ENCODE measurements at places on chromosomes 2 and 18.

DNA sequence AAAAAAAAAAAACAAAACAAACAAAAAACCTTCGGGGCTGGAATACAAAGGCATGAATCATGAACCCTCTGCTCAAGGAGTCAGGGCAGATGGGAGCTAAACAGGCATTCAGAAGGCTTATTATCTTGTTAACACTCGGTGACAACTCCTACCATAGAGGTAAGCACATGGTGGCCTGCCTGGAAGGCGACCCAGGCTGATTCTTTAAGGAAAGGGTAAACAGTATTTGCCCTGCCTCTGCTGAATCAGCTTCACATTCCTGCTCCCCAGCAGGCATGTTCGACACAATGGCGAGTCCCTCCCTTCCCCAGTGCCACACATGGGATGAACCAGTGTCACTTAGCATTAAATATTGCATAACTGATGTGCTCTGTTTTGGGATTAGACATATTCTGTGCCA is 191.9 kb downstream of the ARL4C start:
- no peak for DNase-seq

- no peak for DNase-seq
These were observed 422.3 kb upstream of the CELF4 start for GRCh38 chr18:37987901-37988300.

GRCh38 chr2:47303341-47304148 is 99.4 kb upstream of the MSH2 start:
- no peak for DNase-seq

- DNase-seq, result no peak
These were observed 25.6 kb upstream of the MYCN start for GRCh38 chr2:15914596-15915385.

GRCh38 chr18:51279367-51279984 is 82.0 kb upstream of the MEX3C start:
- DNase-seq, result no peak

GRCh38 chr2:196750977-196751631 is 48.4 kb downstream of the GTF3C3 start:
- DNase-seq, result peak; percentile 64

- DNase-seq, result no peak
These were observed 53.4 kb upstream of the STK17B start for GRCh38 chr2:196224756-196225155.

- no peak for DNase-seq
These were observed 44.8 kb upstream of the ANKRD62 start for GRCh38 chr18:12048827-12049175.

DNA sequence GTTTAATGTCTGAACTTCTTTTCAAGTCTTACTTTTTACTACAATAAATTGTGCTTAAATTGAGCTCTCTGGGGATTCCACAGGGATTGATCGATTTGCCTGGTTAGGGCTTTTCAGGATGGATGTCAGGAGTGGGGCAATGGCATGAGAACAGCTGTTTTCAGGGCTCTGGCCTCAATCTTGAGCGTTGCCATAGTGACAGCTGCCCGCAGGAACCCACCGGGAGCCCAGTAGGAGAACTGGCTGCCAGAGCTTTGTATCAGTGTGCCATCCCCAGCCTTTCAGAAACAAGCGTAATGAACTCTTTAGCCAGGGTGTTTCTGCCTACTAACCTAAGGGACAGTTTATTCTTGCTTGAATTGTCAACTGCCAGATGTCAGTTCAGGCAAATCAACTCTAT is 93.5 kb downstream of the GALNT3 start:
- no peak for DNase-seq

GRCh38 chr2:28445448-28446258 is 50.2 kb upstream of the PLB1 start:
- DNase-seq, result no peak

GRCh38 chr2:54471221-54471711 is 15.1 kb downstream of the SPTBN1 start:
- no peak for DNase-seq

DNA sequence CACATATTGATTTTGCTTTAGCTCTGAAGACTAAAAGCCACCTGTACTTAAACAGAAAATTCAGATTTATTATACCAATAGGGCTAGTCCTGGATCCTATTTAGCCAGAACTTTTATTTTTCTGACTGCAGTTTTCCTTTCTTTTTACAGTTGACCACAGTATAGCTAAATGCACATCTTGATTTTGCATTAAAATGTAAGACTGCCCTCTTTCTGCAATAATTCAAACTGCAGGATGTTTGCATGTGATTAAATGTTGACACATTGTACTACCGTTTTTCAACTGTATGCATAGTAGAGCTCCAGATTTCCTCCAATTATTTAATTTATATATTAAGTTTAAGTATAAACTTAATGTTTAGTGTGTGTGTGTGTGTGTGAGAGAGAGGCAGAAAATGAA is 1262.9 kb downstream of the SUCLG1 start:
- DNase-seq, result no peak

DNA sequence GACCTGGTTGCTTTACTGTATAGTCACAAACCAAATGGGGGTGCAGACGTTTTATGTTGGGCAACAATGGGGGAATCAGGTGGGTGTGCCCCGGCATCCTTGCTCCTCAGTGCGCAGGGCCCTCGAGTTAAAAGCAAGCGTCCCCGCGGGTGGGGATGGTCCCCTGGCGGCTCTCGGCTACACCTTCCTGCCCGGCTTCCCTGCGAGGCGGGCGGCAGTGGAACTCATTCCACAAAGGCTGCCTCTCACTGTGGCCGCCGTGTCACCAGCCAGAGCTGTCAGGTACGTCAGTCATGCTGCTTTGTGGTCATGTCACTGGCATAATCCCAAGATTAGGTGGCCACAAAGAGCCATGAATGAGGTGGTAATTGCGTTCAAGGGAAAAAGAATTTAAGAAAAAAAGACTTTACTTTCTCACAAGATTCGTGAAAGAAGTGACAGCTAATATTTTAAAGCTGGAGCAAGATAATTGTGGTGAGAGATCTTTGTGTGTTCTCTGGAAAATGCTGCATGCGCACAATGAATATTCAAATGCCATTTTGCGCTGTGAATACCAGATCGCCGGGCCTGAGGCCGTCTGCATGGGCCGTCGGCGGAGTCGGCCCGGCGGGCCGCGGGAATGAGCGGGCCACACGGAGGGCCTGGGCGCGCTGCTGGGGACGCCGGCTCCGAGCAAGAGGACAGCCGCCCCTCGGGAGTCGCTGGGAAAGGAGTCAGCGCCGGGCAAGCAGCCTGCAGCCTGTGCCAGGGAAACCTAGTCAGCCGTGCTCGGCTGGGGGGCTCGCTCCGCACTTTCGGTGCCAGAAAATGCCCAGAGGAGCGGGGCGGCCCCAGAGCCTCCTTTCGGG is 82.3 kb upstream of the LDLRAD4 start:
- peak; percentile 63 for DNase-seq

DNA sequence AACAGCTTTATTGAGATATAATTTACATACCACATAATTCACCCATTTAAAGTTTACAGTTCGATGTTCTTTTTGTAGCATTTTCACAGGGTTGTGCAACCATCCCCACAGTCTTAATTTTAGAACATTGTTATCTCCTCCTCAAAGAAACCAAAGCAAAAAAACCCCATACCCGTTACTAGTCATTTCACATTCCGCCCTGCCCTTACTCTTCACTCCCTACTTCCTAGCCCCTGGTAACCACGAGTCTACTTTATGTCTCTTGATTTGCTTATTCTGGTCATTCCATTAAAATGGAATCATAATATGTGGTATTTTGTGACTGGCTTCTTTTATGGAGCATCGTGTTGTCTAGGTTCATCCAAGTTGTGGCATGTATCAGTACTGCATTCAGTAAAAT is 137.7 kb downstream of the TANC1 start:
- DNase-seq, result no peak

- no peak for DNase-seq
These were observed 64.5 kb upstream of the AMMECR1L start for GRCh38 chr2:127950264-127950663.

GRCh38 chr2:165013944-165014619 is 58.8 kb upstream of the SLC38A11 start:
- DNase-seq, result no peak

GRCh38 chr2:668000-668398 is 9.2 kb downstream of the TMEM18 start:
- DNase-seq, result no peak

- no peak for DNase-seq
These were observed 160.9 kb downstream of the FAM124B start for GRCh38 chr2:224241001-224241400.

DNA sequence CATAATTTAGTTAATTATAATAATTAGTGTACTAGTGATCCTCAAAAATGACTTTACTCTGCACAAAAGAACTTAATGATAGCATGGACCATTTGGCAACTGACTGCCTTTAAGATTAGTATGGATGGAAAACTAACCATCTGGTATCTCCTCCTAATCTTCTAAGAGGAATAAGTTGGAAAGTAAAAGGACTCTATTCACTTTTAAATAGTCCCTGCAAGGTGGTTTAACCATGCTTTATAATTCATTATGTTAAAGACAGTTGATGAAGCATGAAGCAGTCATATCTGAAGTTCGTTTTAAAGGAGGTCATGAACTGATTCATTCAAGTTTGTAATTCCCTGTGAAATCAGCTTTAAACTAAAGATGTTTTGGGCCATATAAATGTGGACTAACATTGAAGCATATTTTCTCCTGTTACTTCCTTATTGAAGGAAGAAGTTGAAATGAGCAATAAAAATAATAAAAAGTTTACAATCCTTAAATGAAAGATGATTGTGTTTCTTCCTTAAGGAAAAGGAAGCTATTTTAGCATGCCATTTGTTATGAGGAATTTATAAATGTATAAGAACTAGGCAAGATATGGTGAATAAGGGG is 446.0 kb downstream of the XIRP2 start:
- no peak for DNase-seq

DNA sequence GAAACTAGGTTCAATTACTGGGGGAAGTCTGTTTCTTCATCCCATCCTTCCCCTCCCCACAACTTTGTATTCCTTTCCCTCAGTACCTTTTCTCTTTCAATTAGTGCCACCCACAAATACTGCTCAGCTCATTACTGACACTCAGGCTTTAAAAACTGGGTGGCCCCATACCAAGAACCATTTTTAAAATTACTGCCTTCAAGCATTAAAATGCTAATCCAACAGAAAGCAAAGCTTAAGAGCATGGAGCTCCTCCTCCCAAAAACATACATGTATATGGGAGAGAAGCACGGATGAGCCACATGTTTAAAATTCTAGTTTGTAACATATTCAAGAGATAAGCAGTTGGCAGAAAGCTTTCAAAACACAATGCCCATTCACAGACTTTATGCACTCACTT is 44.0 kb downstream of the IRS1 start:
- DNase-seq, result no peak

GRCh38 chr2:95284886-95285541 is 10.8 kb downstream of the PROM2 start:
- no peak for DNase-seq

DNA sequence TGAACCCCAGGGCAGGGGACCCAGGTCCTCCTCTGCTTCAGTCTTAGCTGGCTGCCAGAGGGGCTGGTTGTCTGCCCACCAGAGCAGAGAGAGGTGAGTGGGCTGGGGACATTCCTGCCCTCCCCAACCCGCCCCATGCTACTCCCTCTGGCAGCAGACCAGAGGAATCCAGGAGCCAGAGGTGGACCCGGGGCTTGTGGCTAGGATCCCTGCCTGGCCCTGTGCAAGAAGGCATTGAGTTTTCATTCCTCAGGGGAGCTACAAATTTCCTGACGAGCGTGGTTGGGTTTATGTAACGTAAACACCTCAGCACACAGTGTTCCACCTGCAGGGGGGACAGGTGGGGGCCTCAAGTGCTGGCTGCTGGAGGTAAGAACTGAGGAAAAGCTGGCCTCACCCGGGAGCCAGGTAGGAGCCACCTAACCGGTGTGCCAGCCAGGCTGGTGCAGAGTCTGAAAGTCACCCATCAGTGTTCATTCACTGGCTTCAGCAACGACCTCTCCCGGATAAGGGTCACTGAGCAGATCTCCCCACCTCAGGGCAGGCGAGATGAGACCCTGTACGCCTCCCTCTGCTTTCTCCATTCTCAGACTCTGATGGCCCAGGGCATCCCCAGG is 246.8 kb downstream of the DYSF start:
- no peak for DNase-seq

DNA sequence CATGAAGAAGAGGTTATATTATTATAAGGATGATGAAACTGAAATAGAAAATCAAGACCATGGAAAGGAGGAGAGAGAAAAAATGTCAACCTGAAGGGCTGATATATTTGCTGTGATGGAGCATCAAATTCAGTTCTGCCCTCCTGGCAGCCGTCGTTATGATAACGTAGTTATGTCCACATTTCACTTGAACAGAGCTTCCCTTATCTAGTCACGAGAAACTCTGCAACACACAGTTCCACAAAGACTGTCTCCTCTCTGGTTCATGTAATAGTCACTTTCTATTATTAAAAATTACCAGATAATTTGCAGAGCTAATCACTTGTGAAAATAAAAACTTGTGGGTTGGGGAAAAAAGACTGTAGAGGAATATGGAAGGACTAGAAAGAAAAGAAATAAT is 19.5 kb upstream of the RBMS1 start:
- no peak for DNase-seq

DNA sequence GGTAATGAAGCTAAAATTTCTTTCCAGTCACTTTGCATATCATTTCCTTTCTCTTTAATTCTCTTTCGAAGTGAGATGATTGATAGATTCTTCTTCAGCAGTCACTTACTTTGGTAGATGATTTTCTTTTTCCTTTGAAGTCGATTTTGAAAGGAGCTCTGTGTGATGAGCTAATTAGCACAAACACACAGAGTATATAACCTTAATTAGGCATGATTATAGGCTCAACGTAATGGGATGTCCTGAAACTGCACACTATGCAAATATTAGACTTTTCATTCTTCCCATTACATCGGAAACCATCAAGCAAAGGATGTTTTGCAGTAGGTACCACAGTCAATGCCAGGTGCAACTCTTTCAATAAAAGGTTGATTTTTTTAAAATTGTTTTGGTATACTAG is 6.4 kb upstream of the CTLA4 start:
- no peak for DNase-seq

DNA sequence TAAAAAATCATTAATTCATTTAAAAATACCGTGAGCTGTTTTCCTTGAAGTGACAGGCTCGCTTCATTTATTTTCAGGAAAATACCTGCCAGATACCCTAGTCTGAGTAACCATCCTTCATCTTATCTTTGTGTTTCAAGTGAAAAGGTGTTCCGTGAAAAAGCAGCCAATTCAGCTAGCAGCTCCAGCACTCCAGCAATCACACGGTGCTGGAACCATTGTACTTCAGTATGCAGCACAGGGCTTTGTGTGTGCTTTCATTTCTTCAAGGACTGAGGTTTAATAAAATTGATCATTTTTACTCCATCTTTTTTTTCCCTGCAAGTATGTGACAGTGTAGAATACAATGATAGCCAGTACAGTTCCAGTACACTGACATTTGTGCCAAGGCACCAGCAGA is 39.1 kb upstream of the PGAP1 start:
- no peak for DNase-seq

DNA sequence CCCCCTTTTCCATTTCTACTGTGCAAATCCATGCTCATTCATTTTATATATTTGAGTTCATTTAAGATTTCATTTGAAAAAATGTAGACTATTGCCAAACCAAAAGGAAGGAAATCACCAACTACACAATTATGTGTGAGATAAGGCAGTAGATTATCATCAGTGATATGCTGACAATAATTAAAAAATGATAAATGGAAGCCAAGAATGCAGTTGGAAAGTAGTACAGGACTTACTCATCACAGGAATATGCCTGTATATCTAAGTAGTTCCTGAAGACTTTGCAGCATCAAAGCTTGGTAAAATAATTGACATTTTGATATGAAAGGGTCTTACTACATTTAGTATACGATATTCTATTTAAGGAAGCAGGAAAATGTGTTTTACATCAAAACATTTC is 166.1 kb upstream of the OTX1 start:
- no peak for DNase-seq
